ENCODE measurements at places on chromosomes 6 and 20.

- H3K4me1 ChIP-seq, result no peaks in the 10 kb centered on the region
- no peaks in the 10 kb centered on the region for H3K36me3 ChIP-seq
- H3K4me3 ChIP-seq, result no peak overlapping the region
- no peak for DNase-seq
Measured at GRCh38 chr20:63756648-63756991, 17.0 kb downstream of the SLC2A4RG start.

DNA sequence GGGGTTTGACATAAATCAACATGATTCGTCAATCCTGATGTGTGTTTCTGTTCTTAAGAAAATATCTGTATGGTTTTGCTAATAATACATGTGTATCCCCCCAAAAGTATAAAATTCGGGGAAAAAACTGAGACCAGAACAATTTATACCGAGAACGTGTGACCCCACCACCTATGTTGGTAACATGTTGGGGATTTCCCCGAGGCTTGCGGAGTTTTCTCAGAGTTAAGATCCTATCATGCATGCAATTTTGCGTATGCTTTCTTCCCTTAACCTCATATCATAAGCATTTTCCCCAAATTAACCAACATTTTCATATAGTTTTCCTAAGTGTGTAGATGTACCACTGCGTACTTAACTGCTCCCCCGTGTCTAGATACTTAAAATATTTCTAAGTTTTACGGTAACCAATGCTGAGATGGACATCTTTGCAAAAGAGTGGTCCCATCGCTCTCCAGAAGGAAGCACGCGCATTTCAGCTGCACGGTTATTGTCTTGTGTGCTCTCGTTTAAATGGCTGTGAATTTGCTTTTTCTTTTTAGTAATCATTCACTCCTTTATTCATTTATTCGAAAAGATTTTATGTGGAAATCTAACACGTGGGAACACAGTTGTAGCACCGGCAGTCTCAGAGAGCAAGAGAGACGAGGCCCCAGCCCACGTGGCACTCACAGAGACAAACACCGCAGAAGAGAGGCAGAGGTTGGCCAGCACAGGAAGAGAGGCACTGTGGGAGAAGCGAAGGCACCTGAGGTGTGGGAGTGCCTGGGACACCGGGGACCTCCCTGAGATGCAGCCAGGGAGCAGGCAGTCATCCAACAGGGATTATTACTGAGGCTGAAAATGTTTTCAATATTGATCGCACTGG, 13.2 kb upstream of the IRF4 start:
- no peaks in the 10 kb centered on the region for H3K4me1 ChIP-seq
- no peak overlapping the region for H3K4me3 ChIP-seq
- H3K27ac ChIP-seq, result no peak overlapping the region
- DNase-seq, result no peak
- H3K36me3 ChIP-seq, result no peaks in the 10 kb centered on the region

GRCh38 chr20:58420798-58421496, 31.9 kb downstream of the VAPB start:
- peaks cover 6% of the 10 kb centered on the region for H3K36me3 ChIP-seq
- peaks cover 20% of the 10 kb centered on the region for H3K4me1 ChIP-seq

- DNase-seq, result no peak
- no peaks in the 10 kb centered on the region for H3K36me3 ChIP-seq
- H3K27me3 ChIP-seq, result no peaks in the 10 kb centered on the region
- H3K27ac ChIP-seq, result no peak overlapping the region
- H3K4me3 ChIP-seq, result no peak overlapping the region
- H3K4me1 ChIP-seq, result no peaks in the 10 kb centered on the region
Measured at GRCh38 chr20:56574531-56575142, 41.6 kb downstream of the FAM209B start.

GRCh38 chr6:116099036-116099435, 1.6 kb upstream of the NT5DC1 start:
- H3K27me3 ChIP-seq, result no peaks in the 10 kb centered on the region
- peak overlapping the region; percentile 94 for H3K4me3 ChIP-seq
- no peaks in the 10 kb centered on the region for H3K4me1 ChIP-seq
- H3K36me3 ChIP-seq, result no peaks in the 10 kb centered on the region

DNA sequence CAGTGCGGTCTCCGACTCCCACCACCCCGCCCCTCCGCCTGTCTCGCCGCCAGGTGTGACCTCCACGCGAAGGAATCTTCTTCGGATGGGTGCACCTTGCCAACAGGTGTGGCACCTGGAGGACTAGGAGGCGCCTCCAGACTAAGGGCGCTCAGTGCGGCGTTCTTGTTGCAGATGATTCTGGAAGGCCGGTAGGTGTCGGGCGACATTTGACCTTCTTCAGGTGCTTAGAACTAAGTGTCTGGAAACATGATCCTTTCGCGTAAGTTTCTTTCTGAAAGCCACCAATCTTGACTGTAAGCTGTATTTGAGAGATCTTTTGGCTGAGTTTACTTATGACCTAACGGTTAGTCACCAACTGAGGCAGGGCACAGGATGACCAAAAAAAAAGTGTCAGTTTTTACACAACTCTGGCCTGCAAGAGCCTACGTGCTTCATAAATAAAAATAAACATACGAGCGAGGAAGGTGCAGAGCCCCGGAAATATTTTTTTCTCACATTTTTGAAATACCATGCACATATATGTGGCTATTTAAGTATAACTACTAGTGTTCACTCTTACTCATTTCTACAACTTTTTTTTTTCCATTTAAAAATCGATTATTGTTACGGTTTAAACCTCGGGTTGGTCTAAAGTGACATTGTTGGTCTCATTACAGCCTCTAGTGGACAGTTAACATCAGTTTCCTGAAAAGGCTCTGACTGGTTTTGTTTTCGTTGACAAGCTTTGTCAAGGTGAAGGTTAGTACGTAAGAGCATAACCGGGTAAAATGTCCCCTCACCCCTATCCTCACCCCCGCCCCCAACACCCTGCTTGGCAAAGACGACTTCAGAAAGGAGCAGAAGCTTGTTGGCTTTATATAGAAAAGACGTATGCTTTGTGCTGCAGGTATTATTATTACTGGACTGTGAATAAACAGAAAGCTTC, 1.6 kb upstream of the ATXN1 start:
- H3K27ac ChIP-seq, result peak overlapping the region; percentile 88
- H3K36me3 ChIP-seq, result no peaks in the 10 kb centered on the region
- DNase-seq, result peak; percentile 78
- peaks cover 6% of the 10 kb centered on the region for H3K4me1 ChIP-seq
- no peaks in the 10 kb centered on the region for H3K27me3 ChIP-seq
- H3K4me3 ChIP-seq, result peak overlapping the region; percentile 62
